ENCODE measurements at places on chromosomes 1 and 21.

GRCh38 chr1:57550092-57550491 lies 126.2 kb upstream of the DAB1 start:
- DNase-seq = no peak

DNA sequence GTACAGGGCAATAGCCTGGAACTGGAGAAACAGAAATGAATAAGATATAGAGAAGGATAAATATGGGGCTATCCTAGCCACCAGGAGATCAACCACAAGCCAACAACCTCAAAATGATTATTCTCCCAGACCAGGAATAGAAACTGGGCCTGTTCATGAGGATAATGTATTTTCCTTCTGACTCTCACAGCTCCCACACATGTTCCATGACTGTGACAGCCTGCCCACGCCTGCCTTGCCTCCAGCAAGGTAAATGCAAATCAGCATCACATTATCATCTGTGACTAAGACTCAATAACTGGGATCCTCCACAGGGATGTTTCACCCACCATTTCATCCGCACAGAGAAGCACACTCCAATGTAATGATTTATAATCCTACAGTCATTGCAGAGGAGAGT lies 3.3 kb downstream of the ENSA start:
- DNase-seq = no peak

DNA sequence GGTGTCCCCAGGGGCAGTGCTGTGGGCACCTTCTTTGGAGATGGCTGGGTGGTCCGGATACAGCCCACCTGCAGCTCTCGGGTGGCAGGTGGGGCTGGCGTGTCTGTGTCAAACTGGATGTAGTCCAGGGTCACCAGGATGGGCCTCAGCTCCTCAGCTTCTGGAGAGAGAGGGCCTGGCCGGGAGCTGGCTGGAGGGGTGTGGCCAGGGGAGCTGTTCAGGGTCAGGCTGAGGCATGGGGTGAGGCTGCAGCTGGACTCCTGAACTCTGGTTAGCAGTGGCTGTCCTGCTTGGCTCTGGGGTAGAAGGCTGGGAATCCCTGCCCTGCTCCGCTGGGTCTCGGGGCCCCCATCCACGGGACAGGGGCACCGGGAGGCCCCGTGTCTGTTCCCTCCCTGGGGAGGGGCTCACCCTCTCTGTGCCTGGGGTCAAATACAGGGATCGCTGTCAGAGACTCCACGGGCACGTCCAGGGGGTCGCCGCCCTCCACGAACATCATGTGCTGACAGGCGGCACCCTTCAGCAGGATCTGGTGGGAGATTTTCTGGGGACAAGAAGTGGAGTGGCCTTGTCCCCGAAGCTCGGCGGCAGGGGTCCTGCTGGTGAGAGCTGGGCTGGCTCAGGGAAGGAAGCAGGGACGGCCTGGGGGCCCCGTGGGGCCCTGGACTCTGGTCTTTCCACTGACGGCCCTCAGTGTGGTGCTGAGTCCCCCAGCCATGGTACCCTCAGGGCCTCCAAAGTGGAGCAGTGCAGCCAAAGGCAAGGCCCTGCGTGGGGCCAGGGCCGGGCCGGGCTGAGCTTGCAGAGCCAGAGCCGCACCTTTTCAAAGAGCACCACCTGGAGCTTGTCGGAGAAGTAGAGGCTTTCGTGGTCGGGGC lies 4.1 kb upstream of the TMEM52 start:
- no peak for DNase-seq

DNA sequence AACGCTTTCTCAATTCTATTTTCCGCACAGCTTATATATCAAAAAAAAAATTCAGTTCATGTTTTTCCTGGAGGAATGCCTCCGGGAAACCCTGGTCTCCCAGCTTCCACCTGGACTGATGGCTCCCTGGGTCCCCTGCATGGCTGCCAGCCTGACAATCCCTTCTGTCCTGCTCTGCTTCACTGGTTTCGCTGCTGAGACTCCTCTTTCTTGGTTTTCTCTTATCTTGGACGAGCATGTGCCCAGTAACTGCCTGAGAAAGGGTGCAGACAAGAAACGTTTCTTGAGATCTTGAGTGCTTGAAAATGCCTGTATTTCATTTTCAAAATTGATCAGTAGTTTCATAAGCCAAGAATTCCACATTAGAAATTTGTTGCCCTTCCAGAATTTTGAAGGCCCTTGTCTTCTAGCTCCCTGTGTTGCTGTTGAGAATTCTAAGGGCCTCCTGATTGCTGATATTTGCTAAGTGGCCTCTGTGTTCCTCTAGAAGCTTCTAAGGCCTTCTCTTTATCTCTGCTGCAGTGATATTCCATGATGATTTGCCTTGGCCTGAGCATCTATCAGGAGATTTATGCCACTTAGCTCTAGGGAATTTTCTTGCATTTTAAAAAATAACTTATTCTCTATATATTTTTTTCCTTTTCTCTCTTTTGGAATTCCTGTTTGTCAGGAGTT lies 44.7 kb downstream of the ETS2 start:
- no peak for DNase-seq

- DNase-seq = no peak
Measured at GRCh38 chr21:30577766-30578165, 12.4 kb downstream of the KRTAP22-2 start.

- DNase-seq = no peak
Measured at GRCh38 chr1:224435999-224436398, 1.4 kb upstream of the WDR26 start.

GRCh38 chr1:245915841-245916240 lies 591.2 kb downstream of the SMYD3 start:
- no peak for DNase-seq

DNA sequence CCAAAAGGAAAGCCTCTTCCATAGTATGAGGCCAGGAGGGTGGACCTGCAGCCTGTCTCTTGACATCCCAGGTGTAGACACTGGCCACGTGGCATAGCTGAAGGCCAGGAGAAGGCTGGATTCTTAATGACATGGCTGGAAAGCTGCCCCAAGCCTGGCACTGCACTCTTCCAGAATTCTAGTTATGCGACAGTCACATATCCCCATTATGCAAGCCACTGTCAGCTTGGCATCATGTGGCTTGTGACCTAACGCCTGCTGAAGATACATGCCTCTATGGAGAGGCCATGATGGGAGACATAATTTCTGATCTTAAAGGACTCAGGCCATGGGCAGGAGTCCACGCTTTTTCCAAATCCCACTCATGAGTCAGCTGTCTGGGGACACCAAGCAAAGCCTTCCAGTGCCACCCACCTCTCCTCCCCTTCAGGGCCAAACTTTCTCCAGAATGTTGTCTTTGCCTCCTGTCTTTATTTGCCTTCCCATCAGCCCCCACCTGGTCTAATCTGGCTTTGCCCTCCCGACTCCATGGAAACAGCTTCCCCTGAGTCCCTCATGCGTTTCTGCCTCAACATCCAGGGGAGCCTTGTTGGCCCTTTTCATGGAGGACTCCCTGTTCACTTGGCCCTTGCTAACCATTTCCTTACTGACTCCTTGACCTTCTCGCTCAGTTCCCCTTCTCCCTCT lies 3.0 kb downstream of the PLA2G2A start:
- DNase-seq = no peak

DNA sequence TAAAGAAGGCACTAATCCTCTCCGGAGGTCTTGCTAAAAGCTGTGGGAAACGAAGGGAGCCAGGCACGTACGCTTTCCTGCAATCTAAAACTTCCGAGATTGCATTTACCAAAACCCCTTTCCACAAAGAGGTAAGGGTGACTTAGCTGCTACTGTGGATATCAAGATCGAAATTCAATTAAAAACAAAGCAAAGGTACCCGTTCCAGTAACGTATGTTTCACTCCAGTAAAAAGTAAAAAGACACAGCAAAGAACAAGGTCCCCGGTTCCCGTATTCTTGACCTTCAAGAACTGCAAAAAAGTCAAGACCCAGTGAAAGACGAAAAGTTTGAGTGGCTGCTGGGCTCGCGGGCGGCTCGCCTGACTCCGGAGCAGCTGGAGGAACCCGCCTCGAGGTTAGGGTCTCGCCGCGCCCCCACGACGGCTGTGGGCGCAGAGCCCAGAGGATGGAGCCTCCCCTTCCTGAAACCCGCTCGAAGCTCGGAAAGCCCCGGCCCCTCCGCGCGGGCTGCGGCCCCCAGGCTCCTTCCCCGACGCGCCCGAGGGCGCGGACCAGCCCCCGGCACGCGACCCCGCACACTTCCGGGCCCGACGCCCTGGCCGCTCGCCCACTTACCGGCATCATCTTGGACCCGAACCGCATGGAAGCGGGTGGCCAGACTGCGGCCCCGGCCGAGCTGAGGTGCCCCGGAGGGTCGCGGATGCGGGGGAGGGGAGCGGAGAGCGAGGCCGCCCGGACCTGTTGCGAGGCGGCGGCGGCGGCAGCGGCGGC lies 524 bp downstream of the TP53BP2 start:
- DNase-seq = peak; percentile 56

DNA sequence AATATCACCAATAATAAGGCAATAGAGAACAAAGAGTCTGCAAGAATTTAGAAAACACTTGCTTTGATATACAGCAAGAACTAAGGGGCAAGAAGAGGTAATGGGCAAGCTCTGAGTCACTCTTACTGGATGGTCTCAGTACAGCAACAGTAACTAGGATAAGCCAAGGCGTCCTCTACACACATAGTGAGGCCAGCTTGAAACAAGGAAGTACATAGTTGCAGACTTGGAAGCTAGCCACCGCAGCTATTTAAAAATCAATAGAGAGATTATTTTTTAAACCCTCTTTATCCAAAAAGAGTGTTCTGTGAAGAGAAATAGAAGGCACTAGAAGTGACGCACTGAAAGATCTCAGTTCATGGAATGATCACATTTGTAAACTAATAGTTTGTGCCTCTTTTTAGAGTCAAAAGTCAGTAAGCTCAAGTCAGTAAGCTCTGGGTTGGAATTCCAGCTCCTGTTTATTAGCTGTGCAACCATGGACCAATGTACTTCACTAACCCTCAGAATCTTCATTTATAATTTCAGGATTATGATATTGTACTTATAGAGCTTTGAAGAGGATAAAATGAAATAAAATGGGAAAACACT lies 118.6 kb downstream of the AKT3 start:
- no peak for DNase-seq

DNA sequence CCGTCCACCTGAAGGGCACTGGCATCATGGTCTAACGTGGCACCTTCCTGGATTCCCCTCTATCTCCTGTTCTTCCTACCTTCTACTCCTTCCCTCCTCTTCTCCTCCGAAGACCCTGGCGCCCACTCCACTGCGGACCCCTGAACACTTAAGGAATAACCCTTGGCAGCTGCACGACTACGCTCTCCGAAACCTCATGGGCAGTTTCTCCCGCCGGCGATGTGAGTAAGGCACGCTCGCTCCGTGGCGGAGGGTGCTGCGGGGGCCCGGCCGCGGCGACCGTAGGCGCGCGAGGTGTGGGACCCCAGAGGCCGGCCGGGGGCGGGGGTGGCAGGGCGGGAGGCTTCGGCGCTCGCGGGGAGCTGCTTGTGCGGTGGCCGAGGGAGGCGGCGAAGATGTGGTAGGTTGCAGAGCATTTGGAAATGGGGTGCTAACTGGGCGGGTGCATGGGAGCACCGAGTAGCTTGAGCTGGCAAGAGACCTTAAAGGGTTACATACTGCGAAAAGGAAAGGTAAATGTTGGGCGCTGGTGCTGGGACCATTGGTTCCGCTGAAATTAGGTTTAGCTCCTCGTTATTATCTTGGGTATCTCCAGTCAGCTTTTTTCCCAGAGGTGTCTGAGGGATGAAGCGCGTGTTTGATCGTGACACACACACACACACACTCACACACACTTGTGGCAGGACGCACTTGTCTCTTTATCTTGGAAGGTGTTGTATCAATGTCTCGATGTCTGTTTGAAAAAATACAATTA lies 876 bp downstream of the LRRC7 start:
- DNase-seq = no peak

DNA sequence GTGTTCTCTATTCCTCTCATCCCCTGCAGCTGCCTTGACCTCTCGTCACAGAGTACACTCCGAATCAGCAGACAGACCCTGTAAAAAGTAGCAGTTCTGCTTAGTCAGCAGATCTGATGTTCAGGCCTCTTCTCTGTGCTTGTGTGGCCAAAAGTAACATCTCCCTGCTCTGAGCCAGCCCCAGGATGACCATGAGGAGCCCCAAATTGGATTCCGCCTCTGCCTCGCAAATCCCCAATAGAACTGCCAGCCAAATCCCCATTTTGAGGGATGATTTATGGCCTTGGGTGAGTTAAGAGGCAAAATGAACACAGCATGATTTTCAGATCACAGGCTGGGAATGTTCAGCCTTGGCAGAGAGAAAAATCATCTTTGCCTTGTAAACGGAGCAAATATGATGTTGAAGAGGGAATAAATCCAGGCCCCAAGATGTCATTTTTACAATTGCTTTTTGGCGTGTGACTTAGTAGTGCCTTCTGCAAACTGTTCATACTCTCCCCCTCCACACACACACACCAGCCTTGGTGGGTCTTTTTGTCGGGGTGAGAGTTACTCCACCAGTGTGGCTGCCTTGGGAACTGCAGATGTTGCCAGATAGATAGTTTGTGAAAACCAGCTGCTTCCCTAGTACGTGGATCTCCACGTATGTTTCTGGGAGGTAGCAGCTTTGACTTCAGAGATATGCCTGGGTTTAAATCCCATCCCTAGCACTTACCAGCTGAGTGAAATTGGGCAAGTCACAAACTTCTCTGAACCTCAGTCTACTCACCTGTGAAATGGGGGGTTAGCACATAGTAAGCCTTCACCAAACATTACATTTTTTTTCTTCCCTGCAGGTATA lies 77.8 kb downstream of the MAN1C1 start:
- DNase-seq = peak; percentile 24

Measured in fibroblast of gingiva (primary cell).